CD4-positive, alpha-beta T cell treated with Interleukin-4 for 4 hours (primary cell): ENCODE measurements at places on chromosomes 3 and 15.

DNA sequence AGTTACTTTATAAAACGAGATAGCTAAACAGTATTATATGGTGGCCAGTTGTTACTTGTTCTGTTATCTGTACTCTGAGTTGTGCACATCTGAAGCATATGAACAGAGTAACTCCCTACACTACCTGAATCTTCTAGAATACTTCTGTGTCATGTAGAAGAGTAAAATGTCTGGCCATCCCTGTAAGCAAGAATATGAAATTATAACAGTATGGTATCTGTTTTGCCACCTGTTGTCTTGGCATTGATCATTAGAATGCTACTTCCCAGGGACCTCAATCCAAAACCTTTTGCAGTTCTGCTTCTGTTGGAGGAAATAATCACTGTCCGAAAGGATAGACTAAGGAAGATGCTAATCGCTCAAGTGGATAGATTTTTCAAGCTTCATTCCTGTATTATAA lies 1.9 kb downstream of the TEX9 start:
- no peak for DNase-seq

GRCh38 chr3:141275032-141275422 lies 43.4 kb downstream of the PXYLP1 start:
- peak; percentile 50 for DNase-seq

GRCh38 chr15:64842096-64842939 lies 603 bp downstream of the PLEKHO2 start:
- DNase-seq = no peak

- no peak for DNase-seq
Measured at GRCh38 chr3:145197051-145197820, 963.7 kb downstream of the PLOD2 start.

DNA sequence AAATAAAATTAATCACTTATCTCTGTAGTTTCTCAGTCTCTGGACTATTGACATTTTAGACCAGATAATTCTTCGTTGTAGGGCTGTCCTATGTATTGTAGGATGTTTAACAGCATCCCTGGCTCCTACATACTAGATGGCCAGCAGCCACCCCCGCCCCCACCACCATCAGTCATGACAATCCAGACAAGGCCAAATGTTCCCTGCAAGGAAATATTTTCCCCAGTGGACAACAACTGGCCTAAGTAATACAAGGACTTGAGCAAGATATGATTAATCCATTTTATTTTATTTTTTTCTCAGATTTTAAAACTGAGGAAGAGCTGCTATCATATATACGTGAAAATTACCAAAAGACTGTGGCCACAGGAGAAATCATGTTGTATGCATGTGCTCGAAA lies 23.8 kb downstream of the TICRR start:
- no peak for DNase-seq
